GM04504 (cell line): ENCODE measurements at places on chromosomes 12 and 14.

- no peak for DNase-seq
Measured at GRCh38 chr12:69007855-69008351, 74.9 kb upstream of the CPM start.

DNA sequence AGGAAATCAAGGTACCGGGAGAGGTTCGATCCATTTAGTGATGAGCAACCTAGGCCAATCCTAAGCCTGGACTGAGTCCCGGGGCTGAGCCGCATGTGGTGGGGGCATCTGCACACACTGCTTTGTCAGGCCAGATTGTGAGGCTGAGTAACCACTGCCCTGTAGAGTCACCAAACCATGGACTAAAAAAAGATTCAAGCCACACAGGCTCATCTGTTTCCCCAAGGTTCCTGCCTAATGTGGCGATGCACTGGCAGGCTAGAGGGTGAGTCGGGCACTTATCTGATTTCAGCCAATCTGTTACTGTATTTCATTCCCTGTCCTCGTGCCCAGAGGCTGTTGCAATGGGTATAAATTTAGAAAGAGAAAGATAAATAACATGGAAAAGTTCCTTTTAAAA is 140.8 kb downstream of the TTC7B start:
- DNase-seq, result peak; percentile 44

DNA sequence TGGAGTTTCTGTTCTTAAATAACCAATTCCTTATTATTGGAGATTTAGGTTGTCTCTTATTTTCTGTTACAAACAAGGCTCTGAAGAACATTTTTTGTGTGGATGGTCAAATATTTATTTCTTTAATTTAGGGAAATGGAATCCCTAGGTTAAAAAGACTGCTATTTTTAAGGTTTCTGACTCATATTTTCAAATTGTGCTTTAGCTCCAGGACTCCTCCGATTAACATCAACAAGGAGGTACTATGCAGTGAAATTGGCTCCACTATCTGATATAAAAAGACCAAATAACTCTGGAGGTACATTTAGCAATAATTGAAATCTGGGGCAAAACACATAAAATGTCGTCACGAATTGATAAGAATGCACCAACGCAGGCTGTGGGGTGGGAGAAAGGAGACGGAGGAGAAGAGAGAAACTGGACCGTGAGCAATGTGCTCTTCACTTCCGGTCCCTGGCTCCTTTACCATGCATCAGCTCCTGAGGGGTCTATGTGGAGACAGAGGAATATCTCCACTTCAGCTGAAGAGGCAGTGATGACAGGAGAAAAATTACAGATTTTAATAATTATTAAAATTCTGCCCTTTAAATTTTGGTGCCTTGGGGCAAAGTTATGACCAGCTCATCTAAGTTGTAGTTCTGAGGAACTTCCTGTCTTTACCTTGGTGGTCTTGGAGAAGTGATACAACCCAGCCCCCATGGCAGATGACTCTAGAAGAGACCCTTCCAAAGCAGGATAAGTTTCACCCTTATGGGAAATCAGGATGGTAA is 90.2 kb upstream of the BTG1 start:
- DNase-seq, result no peak

DNA sequence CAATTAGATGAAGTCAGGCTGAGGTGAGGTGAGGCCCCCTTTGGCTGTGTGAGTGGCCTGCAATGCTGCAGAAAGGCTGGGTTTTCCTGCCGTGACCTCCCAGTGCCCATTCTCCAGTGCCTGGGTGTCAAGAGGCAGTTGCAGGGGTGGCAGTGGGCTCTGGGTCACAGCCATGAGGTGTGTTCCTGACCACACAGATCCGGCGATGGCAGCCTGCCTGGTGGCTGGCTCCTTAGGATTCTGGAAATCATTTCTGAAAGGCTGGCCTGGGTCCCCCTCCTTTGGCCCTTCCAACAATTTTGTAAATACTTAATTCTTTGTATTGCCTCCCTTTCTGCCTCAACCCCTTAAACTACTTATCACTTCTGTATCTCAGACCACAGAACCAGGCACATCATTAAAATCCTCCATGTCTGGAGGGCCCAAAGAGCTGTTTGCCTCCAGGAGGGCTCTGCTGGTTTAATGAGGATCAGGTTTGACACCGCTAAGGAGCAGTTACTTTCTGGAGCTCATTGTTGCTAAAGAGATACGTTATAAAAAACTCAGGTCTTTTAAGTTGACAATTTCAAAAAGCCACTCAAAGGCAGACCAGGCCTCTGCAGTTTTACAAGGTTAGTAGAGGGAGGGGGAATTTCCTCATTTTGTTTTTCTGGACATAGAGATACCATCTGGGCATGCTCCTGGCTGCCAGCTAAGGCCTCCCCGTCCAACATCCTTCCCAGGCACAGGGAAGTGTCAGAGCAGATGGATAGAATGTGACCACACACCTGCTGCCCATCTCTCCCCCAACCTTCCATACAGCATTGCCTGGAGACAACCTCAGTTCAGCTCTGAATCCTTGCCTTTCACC is 204.4 kb downstream of the FOXN3 start:
- no peak for DNase-seq

DNA sequence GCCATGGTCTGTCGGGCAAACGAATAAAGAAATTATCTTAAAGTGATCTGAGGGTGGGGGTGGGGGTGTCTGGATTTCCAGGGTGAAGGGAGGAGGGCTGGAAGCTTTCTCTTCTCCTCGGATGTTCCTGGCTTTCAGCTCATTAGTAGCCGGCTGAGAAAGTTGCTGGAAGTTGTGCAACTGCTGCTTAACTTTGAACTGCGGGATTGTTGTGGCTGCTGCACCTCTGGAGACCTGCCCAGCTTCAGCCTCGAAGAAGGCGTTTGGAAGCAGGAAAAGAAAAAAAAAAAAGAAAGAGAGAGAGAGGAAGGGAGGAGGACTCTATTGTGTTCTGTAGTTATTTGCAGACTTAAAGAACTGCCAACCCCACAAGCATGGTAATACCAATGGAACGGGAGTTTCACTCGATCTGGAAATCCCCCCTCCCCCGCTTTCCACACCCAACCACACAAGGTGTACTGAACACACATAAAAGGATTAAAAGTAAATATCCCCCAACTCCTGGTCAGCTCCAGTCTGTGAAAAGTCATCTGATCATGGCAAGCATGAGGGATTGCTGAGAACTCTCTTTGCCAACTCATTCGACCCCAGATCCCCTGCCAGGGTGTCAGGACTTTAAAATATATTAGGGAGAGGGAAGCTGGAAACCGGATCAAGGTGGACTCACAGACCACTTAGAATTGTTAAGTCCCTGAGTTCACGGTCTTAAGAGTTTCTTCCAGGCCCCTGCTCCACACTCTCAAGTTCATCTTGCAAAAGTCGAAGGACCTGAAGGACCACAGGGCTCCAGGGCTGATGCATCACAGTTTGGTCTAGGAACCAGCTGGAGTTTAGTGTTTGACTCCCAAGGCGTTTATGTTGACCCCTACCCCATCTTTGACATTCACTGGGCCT is at the start of gene RASSF9:
TSS of gene RASSF9 (minus strand) at position 213 of the 894 bp plus-strand sequence. CDS start at position 5, 208 bp downstream.
- peak; percentile 67 for DNase-seq

DNA sequence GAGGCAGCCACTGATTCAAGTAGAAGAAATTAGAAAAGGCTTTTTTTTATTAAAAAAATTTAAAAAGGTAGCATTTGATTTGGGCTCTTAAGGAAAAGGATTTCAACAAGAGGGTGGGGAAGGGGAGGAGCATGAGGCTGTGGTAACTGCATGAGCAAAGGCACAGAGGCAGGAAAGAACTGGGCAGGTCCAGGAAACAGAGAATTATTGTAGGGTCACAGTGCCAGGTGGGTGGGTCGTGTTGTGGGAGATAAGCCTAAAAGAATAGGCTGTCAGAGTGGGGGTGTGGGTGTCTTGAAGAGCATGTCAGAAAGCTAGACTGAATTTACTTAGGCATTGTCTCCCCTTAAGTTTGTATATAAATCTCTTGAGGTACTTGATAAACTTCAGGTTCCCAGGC is 7.8 kb downstream of the LIMA1 start:
- no peak for DNase-seq

DNA sequence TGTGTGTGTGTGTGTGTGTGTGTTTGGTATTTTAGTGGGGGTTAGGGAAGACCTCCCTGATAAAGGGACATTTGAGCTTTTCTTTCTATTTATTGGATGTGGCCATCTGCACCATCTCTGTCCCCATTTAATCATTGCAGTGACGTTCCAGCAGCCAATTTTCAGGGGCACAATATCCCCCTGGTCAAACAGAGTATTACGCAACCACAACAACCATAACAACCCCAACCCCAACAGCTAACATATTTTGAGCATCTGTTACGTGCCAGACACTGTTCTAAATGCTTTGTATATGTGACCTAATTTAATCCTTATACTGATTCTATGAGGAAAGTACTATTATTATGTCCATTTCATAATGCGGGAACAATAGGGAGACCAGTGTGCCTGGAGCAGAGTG is 87.4 kb downstream of the TTC8 start:
- DNase-seq, result no peak

DNA sequence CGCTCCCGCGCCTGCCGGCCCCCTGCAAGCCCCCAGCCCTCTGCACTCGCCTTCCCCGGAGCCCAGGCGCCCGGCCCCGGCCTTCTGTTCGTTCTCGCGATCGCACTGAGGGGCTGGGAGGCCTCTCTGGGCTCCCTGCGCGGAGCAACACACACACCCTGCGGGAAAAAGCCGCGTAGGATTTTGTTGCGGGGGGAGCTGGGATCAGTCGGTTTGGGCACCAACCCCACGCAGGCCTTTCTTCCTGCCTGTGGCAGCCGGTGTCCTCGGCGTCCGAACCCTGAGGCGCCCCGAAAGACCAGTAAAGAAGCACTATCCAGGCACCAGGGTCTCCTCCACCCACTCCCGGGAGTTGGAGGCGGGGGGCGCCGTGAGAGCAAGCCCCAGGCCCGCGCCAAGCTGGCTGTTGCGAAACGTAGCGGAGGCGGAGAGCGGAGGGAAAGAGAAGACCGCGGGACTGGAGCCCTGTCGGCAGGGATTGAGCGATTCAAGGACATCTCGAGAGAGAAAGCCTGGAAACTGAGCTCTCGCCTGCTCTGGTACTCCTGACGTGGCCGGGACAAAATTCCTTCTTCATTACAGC is 1.9 kb upstream of the HOXC5 start:
- no peak for DNase-seq

GRCh38 chr14:65492266-65492665 is 79.7 kb downstream of the FUT8 start:
- DNase-seq, result no peak
